ENCODE measurements at places on chromosomes 1 and 21.

DNA sequence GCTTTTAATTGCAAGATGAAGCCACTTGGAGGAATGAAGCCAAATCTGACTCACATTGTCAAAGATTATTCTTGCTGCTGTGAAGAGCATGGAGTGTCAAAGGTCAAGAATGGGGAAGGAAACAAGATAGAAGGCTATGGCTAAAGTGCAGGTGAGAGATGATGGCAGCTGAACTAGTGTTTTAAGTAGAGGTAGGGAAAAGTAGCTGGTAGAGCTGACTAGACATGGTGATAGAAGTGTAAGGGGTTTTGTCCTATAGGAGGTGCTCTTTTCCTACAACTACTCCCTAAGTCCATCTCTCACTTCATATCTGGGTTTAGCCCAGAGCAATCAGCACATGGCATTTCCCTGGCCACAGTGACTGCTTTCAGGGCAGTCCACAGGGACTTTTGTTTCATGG, 11.8 kb downstream of the UBE2T start:
- DNase-seq: no peak

DNA sequence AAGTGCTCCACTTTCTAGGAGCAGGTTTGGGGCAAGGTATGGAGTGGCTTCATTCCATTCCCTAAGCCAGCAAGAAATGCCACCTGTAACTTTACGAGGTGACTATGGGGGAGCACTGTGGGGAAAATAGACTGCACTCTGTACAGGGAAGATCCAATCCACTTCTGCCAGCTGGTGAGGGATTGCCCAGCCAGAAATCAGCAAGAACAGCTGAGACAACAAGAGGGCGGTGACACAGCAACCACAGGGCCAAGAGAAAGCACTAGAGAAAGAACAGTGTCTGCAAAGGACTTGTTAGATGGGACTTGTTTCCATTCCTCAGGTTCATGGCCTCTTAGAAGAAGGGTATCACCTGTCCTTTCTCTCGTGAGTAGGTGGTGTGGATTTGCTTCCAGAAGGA, 19.6 kb downstream of the CAPN8 start:
- DNase-seq: no peak

- no peak for DNase-seq
These were observed 12.4 kb upstream of the BCAR3 start for GRCh38 chr1:93694039-93694438.

- DNase-seq: no peak
These were observed 4.5 kb downstream of the SDCCAG8 start for GRCh38 chr1:243260221-243260880.

All from NCI-H187 (cell line).